ENCODE measurements at places on chromosomes 16 and 17.

DNA sequence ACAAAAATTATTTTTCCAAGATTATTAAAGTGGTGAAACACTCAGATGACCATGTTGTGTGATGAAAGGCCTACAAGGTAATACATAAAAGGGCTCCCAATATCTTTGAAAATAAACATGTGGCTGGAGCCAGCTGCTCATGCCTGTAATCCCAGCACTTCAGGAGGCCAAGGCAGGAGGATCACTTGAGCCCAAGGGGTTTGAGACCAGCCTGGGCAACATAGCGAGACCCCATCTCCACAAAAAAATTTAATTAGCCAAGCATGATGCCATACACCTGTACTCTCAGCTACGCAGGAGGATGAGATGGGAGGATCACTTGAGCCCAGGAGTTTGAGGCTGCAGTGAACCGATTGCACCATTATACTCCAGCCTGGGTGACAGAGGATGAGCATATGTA is 26.8 kb downstream of the SIAH1 start:
- no peak for DNase-seq

DNA sequence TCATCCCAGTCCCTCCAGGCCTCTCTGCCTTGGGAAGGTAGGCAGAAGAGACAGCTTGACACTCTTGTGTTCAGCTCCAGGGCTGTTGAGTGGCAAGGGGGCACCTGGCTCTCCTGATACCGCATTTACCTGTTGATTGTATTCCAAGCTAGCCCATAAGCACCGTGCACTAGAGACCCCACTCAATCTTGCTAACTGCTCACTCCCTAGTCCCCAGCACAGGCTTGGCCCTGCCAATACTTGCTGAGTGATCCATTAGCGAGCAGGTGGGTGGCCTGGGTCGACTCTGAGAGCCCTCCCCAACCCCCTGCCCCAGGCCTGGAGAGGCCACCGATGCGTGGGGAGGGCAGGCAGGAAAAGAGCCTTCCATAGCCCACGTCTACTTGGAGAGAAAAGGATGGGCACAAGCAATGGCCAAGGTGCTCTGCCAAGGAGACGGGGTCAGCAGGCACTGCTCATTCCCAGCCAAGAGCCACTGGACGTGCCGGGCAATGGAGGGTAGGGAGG is 29.5 kb downstream of the FA2H start:
- DNase-seq: no peak

DNA sequence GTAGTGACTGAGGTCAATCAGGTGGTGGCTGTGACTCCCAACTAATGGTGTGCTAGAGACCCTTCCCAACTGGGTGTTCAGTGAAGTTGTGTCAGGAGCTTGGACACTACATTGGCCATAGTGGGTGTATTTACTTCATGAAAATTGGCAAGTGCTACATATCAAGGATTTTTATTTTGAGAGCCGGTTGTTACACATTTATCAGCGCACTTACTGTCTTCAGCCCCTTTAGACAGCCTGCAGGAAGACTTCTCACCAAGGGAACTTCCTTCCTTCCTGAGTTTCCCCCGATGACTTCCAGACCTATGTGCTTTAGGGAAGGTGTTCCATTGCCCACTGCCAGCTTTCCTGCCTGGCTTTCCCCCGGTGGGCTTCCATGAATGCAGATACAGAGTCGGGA is 261.2 kb downstream of the CBLN1 start:
- no peak for DNase-seq

- DNase-seq: no peak
Measured at GRCh38 chr16:5024632-5025031, 9.1 kb downstream of the NAGPA start.

GRCh38 chr17:303168-303567 is 49.4 kb downstream of the RPH3AL start:
- DNase-seq: no peak

DNA sequence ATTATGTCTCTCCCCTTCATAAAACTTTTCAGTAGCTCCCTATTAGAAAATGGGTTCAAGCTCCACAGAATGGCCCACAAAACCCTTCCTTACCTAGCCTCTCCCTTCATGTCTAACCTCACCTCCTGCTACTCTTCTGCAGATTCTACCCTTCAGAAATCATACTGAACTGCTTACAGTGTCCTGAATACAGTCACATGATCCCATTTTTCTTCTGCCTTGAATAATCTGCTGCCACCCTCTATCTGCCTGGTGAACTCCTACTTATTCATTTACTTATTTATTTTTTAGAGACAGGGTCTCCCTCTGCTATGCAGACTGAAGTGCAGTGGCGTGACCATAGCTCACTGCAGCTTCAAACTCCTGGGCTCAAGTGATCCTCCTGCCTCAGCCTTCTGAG is 15.0 kb downstream of the LASP1NB start:
- DNase-seq: no peak

DNA sequence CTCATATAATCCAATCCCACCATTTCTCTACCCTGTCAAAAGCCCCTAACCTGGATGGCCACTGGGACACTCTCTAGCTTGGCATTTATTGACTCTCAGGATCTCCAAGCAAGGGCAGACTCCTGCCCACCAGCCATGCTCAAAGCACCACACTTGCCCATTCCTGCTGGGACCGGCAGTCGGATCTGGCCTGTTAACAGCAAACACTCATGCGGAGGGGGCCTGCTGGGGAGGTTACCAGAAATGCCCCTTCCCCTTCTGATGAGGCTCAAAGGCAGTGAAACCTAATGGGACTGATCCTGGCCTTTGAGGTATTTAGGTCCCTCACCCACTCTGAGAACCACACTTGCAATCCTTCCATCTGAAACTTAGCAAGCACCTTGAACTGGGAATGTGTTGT is 6.5 kb upstream of the CCL1 start:
- no peak for DNase-seq
